ENCODE measurements at places on chromosomes 11 and 22.

DNA sequence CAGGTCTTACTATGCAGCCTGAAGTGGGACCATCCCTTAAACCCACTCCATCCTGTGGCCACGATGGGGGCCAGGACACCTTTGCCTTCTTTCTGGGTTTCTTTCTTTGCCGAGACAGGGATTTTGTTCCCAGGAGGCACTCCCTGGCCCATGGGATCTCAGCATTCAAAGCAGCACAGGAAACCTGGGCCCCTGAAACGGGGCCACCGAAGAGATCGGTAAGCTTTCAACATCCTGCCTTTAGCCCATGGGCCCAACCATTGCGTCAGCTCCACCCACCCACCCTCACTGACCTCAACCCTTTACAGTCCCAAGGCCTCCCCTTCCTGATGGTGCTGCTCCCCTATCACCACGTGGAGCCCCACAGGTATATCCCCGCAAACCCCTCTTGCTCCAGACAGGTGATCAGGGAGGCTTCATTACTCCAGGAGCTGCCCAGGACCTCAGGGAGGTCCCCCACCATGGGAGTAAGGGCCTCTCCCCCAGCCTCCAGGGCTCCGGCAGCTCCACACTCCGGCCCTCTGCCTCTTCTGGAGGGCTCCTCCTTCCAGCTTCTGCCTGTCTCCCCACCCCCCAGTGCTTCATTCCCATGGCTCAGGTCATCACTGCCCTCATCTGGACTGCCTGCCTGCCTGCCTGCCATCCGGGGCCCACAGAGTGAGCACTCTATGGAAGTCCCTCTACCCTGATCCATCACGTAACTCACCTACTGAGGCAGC lies 42.0 kb upstream of the TUB start:
- DNase-seq: no peak

DNA sequence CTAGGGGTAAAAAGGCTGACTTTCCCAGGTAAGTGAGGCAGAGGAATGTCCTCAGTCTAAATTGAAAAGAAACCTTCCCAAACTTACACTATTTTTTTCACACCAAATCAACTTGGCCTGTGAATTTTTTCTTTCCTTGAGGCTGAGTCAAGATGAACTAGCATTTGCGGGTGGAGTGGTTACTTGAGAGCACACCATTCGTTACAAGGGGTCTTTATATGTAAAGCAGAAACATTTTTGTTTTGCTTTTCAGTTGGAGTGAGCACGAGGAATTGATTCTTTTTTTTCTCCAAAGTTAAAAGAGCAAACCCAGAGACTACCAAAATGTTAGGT lies 36.4 kb downstream of the MAML2 start:
- DNase-seq: peak; percentile 76

DNA sequence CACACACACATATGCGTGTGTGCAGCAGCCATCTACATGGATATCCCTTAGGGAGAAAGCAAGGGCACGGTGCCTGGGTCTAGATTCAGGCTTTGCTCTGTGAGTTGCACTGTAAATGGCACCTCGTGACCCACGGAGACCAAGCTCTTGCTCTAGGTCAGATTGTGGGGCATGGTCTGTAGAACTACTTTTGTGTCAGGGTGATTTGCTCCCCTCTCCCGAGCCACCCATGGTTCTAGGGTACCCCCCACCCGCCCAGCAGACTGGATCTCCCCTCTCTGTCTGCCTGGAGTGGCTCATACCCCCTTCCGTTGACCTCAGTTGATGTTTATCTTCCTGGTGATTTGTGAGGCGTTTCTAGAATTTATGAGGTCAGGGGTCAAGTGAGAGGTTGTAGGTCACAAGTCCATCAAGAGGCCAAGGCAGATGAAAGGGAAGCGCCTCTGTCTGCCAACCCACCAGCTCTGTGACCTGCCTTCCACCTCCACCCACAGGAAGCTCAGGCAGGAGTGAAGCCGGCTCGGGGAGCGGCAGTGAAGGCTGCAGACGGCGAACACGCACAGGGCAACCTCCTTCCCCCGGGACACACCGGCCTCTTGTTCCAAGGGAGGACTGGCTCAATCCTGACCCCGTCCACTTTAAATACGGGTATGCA lies 76.2 kb upstream of the TTLL12 start:
- DNase-seq: no peak

GRCh38 chr22:30906411-30906810 lies 62.2 kb downstream of the MORC2 start:
- no peak for DNase-seq

DNA sequence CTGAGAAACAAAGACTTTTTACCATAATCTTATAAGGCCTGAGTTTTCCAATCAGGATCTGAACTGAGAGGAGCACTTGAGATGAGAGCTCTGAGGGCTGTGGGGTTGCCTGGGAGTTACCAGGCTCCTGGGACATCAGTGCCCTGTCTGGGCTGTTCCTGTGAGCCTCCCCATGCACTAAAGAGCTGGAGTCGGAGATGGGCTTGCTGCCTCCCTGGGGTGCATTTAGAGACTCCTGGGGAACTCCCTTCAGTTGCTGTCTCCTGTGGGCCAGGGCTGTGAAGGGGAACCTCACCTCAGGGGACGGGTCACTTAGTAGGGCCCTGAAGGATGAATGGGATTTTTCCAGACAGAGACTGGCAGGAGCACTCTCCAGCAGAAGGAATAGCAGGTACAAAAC lies 33.3 kb downstream of the KCNC1 start:
- DNase-seq: no peak

GRCh38 chr11:31779374-31779791 lies 31.7 kb downstream of the PAX6 start:
- DNase-seq: no peak

- DNase-seq: no peak
These were observed 7.2 kb upstream of the CD81 start for GRCh38 chr11:2369896-2370295.

GRCh38 chr11:130582981-130583380 lies 134.5 kb downstream of the ADAMTS15 start:
- DNase-seq: no peak

- DNase-seq: no peak
These were observed 58.8 kb downstream of the GRK3 start for GRCh38 chr22:25623310-25623734.

DNA sequence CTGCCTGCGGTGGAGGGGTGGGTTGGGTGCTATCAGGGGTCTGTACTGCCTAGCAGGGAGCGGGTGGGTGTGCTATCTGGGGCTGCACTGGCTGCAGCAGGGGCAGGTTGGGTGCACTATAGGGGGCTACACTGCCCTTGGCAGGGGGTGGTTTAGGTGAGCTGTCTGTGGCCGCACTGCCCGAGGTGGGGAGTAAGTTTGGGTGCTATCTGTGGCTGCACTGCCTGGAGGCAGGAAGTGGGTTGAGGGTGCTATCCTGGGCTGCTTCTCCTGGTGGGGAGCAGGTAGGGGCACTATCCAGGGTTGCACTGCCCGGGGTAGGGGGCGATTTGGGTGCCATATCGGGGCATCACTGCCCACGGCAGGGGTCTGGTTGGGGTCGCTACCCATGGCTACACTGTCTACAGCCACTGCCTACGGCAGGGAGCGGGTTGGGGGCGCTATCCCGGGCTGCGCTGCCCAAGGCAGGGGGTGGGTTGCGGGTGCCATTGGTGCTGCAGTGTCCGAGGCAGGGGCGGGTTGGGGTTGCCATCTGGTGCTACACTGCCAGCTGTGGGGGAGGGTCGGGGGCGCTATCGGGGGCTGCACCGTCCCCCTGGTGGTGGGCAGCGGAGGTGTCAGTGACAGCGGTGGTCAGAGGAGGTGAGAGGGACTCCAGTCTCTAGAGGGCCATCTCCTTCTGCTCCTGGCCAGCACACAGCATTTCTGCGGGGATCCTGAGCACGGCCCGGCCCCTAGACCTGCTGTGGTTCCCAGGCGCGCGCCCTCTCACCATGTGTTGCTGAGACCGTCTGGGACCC lies 1.3 kb upstream of the RFPL2 start:
- DNase-seq: no peak

DNA sequence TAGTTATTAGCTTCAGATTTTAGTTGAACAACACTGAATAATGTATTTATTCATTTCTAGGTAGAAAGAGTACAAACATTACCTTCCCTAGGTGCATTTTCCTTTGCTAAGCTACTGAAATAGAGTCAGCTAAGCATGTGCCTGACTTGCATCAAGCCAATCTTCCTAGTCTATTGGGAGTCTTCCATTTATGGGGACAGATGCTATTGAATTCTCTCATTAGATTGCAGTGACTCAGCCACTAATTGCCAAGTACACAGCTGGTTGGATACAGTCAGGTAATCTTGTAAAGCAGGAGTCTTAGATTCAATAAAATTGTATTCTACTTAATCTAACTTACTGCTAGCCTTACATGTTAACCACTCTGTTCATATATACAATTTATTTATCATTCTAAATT lies 55.2 kb upstream of the RPS13 start:
- DNase-seq: no peak

DNA sequence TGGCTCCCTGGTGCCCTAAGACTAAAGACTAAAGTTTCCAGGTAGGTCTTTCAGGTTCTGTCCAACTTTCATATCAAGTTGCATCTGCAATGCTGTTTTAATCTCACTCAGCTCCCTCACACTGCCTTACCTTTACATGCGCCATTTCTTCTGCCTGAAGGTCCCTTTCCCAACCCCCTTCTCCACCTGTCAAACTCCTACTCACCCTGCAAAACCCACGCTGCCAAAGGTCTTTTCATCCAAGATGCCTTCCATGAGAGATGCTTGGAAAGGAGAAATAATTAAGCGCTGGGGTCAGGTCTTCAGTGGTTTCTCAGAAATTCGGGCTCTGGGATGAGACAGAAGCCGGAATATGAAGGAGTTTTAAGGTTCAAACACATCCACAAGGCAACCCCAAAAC lies 95.1 kb downstream of the MN1 start:
- DNase-seq: no peak

- no peak for DNase-seq
These were observed 109.9 kb upstream of the CADM1 start for GRCh38 chr11:115613986-115614632.

DNA sequence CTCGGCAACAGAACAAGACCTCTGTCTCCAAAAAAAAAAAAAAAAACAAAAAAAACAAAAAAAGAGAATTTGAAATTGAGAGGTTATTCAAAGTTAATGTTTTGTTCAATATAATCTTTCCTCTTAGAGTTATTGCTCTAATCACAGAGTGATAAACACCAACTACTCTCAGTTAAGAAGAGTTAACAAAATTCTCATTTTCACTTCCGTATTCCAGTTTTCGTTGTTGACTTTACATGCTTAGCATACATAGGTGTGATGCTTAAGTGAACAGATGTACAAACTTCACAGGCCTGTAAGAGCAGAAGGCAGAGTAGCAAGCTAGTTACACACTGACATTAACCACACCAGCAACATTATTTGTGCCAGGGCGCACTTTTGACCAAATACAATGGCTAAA lies 12.3 kb downstream of the EIF4ENIF1 start:
- no peak for DNase-seq

- DNase-seq: no peak
These were observed 158.4 kb downstream of the ETS1 start for GRCh38 chr11:128428935-128429334.

DNA sequence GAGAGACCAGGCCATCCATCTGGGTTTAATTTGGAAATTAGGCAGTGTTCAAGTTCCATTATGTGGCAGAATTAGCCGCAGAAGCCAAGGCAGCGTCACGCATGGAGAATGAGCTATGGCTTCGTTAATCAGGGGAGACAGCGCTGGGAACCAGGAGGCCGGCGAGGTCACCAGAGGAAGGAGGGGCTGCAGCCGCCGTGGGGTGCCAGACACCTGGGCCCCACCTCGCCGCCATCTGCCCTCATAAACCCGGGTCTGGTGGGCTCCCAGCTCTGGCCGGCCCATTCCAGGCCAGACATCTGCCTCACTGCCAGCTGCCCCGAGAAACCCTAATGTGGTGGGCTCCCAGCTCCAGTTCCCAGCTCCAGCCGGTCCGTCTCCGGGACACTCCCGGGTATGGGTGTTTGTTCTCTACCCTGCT lies 676.9 kb downstream of the BRD1 start:
- DNase-seq: no peak

DNA sequence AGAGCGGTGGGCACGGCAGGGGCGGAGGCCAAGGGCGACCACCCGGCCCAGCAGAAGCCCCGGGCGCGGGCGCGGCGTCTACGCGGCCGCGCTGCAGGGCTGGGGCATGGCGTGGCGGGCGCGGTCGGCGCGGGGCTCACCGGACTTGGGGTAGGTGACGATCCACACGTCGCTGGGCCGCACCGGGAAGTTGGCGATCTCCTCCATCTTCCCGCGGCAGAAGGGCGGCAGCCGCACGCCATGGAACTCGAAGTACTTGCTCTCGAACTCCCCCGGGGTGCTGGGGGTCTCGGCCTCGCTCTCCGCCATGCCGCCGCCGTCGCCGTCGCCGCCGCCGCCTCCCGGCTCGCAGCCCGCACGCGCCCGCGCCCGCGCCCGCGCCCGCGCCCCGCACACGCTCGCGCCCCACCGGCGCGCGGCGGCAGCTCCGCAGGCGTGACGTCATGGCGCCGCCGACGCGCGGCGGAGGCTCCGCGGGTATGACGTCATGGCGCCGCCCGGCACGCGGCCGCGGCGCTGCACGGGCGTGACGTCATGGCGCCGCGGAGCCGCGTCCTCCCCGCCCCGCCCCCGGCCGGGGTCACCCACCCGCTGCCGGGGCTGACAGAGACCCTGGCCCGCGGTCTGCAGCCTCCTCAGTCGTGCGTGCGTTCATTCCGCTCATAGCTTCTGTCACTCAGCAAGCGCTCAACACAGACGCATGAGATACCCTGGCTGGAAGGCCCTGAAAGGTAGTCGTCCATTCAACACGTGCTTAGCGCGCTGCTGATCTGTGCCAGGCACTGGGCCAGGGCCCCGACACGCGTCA lies at the start of gene SULT4A1:
TSS of gene SULT4A1 (minus strand) at position 440 of the 808 bp plus-strand sequence. CDS start at position 309, 131 bp downstream.
- DNase-seq: no peak

- no peak for DNase-seq
These were observed 114.4 kb upstream of the API5 start for GRCh38 chr11:43197379-43197778.

DNA sequence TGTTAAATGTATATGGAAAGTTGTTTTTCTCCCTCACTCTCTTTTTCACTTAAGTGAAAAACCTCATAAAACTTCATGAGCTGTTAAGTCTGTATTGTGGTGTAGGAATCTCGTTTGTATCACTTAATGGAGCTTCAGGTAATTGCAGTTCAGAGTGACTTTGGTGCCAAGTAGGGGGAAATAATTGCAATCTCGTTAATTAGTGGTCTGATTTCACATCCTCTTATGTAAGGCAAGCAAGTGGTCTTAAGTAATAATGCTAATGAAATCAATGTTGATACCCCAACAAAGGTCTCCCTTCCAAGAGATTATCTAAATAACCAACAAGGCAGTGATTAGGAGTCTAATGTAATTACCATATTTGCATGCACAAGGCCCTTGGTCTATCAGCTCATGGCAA lies 174.2 kb upstream of the SORL1-AS1 start:
- DNase-seq: no peak

- peak; percentile 33 for DNase-seq
These were observed at the start of gene DKK3 for GRCh38 chr11:12007769-12008737. Gene DKK3 (minus strand): TSS chr11:12008626. CDS start chr11:12008582, 44 bp downstream.
